ENCODE measurements at places on chromosomes 4 and X.

DNA sequence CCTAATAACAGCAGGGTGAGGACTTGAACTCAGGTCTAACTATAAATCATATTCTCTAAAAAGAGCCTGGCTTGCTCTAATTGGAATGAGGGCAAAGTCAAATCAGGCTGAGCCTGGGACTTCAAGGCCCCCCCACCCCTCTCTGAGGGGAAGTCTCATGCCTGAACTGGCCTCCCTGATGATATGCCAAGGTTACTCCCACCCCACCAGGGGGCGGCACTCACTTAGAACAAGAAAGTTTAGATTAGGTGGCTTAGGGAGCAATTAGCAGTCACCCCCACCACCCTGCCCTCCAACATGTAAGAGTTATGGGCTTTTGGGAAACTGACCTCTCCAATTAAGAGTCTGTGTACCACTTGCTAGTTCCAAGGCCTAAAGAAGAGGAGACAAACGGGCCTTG is 2.7 kb downstream of the FOXO4 start:
- peak; percentile 83 for DNase-seq

- no peak for DNase-seq
Measured at GRCh38 chr4:123892368-123892976, 495.9 kb downstream of the SPRY1 start.

GRCh38 chr4:145784036-145784435 is 104.1 kb downstream of the C4orf51 start:
- DNase-seq, result no peak

DNA sequence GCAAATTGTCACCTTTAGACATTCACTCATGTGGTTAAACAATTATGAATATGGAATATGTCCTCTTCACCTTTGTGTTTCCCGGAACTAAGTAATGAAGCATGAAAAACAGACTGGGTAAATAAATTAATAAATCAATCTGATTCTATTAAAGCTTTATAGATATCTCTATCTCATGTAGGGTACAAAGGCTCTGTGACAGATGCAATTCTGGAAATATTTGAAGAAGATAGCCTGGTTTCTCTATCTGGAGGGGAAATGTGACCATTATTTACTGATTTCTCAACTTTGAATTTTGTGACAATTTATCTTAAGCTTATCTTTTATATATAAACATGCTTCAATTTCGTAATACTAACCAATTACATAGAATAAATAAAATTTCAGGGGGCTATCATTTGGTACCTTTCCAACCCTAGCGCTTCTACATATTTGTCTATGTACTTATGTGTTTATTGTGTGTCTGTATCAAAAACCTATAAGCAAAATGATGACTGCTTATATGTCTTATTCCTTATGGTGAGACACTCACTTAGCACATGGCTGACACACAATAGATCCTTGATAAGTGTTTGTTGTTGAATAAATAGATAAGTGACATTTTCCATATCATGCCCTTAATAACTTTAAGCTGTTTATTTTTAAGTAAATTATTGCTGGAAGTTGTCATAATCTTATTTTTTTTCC is 9.9 kb downstream of the CTSO start:
- no peak for DNase-seq

DNA sequence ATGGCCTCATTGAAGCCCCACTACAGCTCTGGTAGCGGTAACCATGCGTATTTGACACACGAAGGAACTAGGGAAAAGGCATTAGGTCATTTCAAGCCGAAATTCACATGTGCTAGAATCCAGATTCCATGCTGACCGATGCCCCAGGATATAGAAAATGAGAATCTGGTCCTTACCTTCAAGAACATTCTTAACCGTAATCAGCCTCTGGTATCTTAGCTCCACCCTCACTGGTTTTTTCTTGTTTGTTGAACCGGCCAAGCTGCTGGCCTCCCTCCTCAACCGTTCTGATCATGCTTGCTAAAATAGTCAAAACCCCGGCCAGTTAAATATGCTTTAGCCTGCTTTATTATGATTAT is 876 bp downstream of the HPRT1 start:
- DNase-seq, result peak; percentile 2

- no peak for DNase-seq
Measured at GRCh38 chr4:126991965-126992364, 640.8 kb upstream of the INTU start.

GRCh38 chr4:48947731-48948130 is 38.3 kb upstream of the CWH43 start:
- DNase-seq, result no peak

- DNase-seq, result no peak
Measured at GRCh38 chr4:187010052-187010451, 286.4 kb upstream of the FAT1 start.

- DNase-seq, result no peak
Measured at GRCh38 chr4:149605601-149606378, 209.9 kb downstream of the IQCM start.

DNA sequence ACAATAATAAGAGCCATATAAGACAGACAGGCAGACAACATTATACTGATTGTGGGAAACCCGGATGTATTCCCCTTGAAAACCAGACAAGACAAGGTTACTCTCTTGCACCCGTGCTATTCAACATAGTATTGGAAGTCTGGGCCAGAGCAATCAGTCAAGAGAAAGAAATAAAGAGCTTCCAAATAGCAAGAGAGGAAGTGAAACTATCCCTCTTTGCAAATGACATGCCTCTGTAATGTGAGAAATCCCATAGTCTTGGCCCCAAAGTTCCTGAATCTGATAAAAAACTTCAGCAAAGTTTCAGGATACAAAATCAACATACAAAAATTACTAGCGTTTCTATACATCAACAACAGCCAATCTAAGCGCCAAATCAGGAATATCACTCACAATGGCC is 102.1 kb downstream of the DCAF12L2 start:
- no peak for DNase-seq

DNA sequence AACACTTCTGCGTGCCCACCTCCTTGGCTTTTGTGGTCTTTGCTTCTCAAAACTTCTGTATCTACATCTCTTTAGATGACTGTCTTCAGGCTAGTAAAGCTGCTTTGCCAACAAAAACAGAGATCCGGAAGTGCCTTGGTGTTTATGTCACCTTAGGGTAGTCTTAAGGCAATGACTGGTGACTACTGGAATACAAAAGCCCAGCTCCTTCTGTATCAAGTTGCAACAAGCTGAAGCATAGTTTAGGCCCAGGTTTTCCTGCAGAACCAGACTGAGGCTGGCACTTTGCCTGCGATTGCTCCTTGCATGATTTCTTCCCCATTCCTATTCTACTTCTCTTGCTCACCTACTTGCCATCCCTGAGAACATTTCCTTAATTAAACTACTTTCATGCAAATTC is 333.8 kb downstream of the DMD start:
- no peak for DNase-seq

DNA sequence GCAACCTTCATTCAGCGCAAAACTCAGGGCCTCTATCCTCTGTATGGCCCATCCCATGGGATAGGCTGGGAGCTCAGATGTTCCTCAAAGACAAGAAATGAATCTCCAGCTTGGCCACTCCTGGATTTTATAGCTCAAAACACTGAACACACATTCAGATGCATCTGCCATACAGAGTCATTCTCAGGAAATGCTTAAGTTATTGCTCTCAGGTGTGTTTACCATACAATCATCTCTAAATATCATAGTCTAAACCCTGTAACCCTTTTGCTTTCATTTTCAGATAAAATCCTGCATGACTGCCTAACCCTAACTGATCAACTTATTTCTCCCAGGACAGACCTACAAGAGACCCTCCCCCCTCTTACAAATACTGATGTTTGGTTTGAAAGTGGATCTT is 140.9 kb upstream of the FMR1 start:
- DNase-seq, result no peak

GRCh38 chr4:169492436-169493163 is 119.8 kb downstream of the NEK1 start:
- peak; percentile 50 for DNase-seq

DNA sequence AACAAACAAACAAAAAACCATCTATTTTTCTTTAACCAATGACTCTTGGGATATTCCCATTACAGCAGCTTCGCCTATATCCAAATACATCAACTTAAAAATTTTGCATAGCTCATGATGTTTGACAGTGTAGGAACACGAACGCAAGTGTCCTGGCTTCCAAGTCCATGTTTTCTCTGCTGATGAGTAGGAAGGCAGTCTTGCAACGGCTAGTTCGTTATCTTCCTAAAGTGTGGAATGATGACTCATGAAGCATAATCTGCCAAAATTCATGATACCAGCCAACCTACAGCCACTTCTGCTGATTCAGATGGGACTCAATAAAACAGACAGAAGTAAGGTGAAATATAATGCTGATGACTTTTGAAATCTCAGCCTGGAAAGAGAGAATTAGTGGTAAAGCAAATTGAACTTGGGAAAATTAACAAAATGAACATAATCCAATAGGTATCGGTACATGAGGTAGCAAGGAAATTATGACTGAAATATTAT is 6.4 kb upstream of the SEPTIN11 start:
- no peak for DNase-seq

GRCh38 chrX:69670001-69670555 is 54.2 kb downstream of the EDA start:
- no peak for DNase-seq

DNA sequence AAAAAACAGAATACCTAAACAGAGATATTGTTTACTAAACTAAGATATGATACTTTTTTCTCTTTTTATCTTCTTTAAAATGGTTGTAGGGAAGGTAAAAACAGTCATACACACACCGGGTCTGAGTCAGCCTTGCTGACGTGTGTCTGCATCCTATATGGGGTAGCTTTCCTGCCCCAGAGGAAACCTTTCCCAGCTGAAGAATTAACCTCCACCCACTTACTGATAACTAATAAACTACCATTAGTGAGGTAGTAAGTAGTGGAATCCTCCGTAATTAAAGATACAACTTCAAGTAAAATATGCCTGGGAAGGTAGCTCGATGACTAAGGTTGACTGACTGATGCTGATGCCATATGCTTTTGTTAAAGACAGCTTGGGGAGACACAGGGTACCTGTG is 312.2 kb downstream of the DCTD start:
- no peak for DNase-seq

- DNase-seq, result no peak
Measured at GRCh38 chr4:128283071-128283470, 4.5 kb downstream of the PGRMC2 start.

GRCh38 chr4:157231525-157231924 is 11.0 kb downstream of the GRIA2 start:
- DNase-seq, result no peak

- no peak for DNase-seq
Measured at GRCh38 chr4:182018691-182019090, 224.5 kb upstream of the TENM3 start.

GRCh38 chr4:125140966-125141495 is 173.7 kb upstream of the FAT4 start:
- DNase-seq, result no peak

- no peak for DNase-seq
Measured at GRCh38 chr4:147987252-147987651, 255.4 kb downstream of the ARHGAP10 start.

- DNase-seq, result no peak
Measured at GRCh38 chrX:129125122-129125914, 398.0 kb downstream of the SMARCA1 start.

DNA sequence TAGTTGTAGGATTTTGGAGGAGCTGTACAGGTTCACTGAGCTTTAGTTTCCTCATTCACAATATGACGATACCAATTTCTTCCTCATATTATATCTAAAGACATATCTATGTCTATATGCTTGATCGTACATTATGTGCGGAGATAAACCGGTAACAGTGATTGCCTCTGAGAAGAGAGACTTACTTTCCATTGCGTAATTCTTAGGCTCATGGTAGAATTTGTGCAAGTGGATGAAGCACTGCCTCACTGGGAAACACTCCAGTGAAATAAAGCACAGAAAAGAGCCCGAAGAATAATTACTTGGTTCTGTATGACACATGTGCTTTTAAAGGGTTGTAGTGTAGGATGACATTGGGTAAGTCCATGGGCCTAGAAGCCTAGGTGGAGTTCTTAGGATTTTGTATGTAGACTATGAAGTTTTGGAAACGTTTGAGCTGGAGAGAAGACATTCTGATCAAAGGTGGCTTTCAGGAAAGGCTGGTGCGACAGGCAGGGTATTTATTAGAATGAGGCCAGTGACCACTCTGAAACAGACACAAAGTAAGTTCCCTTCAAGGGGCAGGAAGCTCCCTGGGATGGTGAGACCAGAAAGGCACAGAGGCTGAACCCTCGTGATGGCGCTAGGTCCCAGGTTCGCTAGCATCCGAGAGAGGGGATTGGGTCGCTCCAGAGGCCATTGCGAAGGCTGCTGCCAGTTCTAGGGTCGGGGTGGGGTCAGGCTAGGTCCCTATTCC is 649 bp upstream of the VBP1 start:
- DNase-seq, result no peak

GRCh38 chr4:41791557-41791956 is 43.0 kb upstream of the PHOX2B start:
- no peak for DNase-seq

DNA sequence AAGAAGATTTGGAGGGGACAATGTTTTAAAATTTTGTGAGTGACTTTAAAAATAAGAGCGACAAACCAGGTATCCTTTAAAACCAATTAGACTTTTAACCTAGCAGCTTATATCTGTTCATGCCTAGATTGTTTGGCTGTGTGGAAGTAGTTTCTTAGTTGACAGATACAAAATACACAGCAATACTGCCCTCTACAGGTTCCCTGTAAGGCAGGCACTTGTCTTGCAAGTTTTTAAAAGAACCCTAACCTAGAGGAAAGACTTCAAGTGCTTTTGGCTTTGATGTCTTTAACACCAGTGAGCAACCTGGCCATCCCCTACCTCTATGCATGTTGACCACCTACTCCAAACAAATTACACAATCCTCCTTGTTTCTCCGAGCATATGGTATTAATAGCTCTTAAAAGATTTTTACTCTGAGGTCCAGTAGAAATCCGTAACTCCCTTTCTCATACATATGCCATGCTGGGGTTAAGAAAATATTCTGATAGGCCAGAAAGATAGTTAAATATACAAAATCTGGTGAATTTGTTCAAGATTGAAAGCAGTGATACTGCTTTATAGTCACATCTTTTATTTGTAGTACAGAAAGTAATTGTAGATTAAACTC is 273.0 kb downstream of the ARHGAP24 start:
- peak; percentile 13 for DNase-seq

GRCh38 chrX:37844622-37845021 is 2.7 kb downstream of the DYNLT3 start:
- DNase-seq, result no peak

- DNase-seq, result no peak
Measured at GRCh38 chr4:3611778-3612177, 79.6 kb upstream of the LRPAP1 start.

DNA sequence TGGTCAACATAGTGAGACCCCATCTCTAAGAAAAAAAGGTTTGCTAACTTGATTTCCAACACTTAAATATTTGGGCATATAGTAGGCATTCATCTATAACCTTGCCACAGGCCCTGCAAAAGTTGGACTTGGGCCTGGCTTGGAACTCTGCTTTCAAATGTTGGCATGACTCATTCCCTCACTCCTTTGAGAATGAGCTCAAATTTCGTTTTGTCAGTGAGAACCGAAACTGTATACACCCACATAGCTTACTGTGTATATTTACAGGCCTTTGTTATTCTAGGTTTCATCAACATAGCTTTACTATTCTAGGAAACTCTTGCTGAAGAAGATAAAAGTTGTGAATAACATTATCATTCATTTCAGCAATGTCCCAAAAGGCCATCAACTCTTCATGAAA is 88.7 kb upstream of the ELOVL6 start:
- DNase-seq, result no peak

GRCh38 chrX:39677978-39678791 is 419.6 kb downstream of the BCOR start:
- DNase-seq, result no peak
